NCI-H226 (cell line): ENCODE measurements at places on chromosomes 7 and 10.

GRCh38 chr7:120407010-120407409 is 134.0 kb downstream of the KCND2 start:
- peak; percentile 3 for DNase-seq

DNA sequence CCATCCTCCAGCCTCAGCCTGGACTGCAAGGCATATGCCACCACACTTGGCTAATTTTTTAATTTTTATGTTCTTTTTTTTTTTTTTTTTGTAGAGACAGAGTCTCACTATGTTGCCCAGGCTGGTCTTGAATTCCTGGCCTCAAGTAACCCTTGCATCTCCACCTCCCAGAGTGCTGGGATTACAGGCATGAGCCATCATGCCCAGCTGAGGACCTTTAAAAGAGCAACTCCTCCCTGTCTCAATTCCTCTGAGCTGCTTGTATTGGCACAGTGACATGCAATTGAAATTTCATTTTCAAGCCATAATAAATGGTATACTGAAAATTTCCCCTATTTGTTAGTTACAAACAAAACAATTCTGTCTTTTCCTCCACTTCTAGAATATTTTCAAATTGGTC is 19.5 kb downstream of the DNAJB9 start:
- DNase-seq: no peak

- no peak for DNase-seq
Measured at GRCh38 chr7:98922392-98923187, 44.3 kb downstream of the TRRAP start.

- no peak for DNase-seq
Measured at GRCh38 chr7:35647171-35647574, 47.8 kb downstream of the HERPUD2 start.

DNA sequence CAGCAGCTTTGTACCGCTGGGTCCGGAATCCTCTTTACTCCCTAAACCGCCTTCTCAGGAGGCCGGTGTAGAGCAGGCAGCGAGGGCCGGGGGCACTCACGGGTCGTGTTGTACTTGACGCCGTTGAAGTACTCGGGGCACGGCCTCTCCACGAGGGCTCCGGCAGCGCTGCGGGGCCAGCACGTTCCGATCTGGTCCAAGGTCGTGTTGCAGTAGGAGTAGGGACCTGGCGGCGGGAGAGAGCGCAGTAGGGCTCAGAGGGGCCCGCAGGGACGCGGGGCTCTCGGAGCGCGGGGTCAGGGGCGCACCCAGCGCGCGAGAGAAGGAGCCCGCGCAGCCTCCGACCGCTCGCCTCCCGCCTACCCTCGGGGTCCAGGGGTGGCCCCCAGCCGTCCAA is 443 bp downstream of the CRHR2 start:
- no peak for DNase-seq

GRCh38 chr7:55508221-55509011 is 63.9 kb downstream of the VOPP1 start:
- no peak for DNase-seq

DNA sequence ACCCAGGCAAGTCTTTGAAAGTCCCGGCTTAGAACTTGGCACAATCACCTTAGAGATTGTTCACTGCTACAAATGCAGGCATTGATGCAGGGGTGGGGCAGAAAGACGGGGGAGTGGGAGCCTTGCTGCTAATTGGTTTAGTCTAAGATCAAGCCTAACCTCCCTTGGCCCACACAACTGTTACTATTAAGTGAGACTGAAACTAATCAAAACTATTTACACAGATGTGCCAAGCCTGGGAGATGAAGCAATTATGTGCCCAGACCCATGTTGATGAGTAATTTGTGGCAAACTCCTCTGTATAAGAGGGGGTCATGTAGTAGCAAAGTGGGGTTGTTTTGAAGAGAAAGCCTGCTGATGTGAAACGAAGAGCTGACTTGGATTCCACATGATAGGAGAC is 178.2 kb upstream of the ITGB1 start:
- DNase-seq: no peak

- no peak for DNase-seq
Measured at GRCh38 chr7:138948403-138948802, 32.8 kb downstream of the KIAA1549 start.

DNA sequence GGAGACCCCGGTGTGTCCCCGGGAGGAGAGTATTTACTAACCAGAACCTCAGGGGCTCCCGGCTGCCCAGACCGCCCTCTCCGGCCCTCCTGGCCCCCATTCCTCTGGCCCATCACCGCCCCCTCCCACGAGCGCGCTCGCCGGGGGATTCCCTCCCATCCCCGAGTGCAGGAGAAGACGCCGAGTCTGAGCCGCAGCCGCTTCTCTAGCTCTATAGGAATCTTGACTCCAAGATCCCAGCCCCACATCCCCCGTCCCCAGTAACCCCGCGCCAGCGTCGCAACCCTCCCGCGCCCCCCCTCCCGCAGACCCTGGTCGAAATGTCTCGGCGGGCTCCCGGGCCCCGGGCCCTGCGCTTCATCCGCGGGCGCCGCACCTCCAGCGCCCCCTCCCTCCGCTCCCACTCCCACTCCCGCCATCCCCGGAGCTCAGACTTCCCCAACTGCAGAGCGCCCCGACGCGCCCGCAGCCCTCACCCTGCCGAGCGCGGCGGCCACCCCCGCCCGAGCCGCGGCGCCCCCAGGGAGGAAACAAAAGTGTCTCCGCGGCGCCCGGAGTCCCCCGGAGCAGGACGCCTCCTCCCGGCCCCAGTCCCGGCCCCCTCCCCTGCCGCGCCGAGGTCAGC is 541 bp downstream of the ELMO1 start:
- no peak for DNase-seq

- peak; percentile 59 for DNase-seq
Measured at GRCh38 chr7:129989466-129989865, 36.7 kb upstream of the UBE2H start.

- DNase-seq: peak; percentile 18
Measured at GRCh38 chr7:131166066-131166465, 161.6 kb upstream of the MKLN1 start.

- no peak for DNase-seq
Measured at GRCh38 chr7:104627516-104627915, 299.1 kb downstream of the LHFPL3 start.

DNA sequence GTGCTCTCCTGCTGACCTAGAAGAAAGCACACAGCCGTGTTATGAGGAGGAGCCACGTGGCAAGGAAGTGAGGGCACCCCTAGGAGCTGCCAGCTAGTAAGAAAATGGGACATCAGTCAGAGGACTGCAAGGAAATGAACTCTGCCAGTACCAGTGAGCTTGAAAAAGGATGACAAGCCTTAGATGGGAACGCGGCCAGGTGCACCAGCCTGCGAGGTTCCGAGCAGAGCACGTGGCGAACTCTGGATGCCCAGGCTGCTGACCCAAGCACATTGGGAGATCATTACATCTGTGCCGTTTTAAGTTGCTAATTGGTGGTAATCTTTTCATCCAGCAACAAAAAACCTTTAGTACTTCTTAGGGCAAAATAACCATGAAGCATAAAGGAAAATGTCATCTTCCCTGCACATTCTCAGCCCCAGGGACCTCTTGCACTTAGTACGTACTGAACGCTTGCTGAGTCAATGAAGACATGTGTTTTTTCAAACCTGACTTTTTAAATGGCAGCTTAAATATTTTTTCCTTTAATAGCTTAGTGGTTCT is 69.4 kb downstream of the AMZ1 start:
- DNase-seq: peak; percentile 67

GRCh38 chr10:79208251-79208983 is 138.9 kb upstream of the PPIF start:
- no peak for DNase-seq

GRCh38 chr7:40329601-40330153 is 194.9 kb downstream of the SUGCT start:
- DNase-seq: peak; percentile 24

GRCh38 chr7:116311816-116312471 is 101.6 kb downstream of the TES start:
- DNase-seq: no peak

DNA sequence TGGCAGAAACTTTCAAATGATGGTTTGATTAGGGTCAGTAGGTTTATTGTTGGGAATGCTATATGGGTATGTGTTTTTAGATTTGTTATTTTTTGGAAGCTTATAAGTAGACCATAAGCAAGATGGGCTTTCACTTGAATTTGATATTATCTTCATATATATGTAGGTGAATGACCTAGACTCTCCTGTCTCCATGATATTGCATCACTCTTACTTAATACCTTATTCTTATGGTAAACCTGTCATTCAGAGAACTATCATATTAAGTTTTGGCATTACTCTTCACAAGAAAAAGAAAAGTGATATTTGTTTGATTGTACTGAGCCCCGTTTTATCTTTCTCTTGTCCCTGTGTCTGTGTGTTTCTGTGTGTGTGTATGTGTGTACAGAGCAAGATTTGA is 17.3 kb downstream of the HSPA14 start:
- no peak for DNase-seq

DNA sequence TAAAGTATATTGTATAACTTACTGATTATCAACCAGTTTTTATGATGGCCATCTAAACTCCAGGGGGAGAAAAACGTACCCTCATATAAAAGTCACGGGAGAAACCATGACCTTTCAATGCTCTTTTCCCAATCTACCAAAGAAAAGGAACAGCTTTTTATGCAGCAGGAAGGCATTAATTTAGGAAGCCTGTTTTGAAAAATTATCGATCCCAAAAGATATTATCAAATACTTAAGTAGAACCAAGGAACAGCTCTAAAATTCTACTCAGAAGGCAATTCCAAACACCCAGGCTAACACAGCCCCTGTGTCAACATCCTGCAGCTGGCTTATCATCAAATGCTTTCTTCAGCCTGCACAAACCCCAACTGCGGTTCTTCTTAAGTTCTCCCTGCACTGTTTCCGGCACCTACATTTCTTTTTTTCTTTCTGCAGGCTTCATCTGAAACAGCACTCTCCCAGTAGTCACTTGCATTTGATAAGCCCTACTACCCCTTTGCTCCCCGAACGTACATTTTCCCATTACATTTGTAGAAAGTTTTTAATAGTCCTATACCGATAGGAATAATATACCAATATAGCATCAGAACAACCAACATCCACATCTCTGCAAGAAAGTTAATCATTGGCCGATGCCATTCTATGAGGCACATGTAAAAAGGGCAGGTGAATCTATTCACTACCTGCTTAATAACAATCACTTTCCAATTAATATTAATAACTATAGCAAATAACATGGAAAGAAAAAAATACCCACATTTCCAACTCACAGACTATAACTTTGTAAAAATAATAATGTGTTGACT is 47.9 kb downstream of the PIP4K2A start:
- DNase-seq: no peak

- no peak for DNase-seq
Measured at GRCh38 chr7:112452102-112452888, 2.0 kb downstream of the IFRD1 start.

GRCh38 chr10:13916384-13916947 is 329.7 kb downstream of the PRPF18 start:
- DNase-seq: no peak

DNA sequence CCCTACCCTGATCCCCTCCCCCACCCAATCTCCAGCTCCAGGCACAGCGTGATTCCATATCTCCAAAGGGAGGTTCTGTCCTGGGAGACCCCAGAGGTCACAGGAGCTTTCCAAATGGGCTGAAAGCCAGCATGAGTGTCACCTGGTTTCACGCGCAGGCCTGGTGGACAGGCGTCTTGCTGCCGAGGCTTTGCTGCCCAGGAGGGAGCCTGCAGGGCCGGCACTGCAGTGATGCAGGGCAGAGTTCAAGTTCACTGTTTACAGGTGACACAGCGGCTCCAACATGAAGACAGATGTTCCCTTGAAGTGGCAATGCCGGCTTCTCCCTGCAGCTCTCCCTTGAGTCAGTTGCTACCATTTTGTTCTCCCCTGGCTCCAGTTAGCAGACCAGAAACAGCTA is 104.3 kb downstream of the TCERG1L start:
- no peak for DNase-seq

- DNase-seq: no peak
Measured at GRCh38 chr7:1391449-1391848, 67.8 kb downstream of the MICALL2 start.

DNA sequence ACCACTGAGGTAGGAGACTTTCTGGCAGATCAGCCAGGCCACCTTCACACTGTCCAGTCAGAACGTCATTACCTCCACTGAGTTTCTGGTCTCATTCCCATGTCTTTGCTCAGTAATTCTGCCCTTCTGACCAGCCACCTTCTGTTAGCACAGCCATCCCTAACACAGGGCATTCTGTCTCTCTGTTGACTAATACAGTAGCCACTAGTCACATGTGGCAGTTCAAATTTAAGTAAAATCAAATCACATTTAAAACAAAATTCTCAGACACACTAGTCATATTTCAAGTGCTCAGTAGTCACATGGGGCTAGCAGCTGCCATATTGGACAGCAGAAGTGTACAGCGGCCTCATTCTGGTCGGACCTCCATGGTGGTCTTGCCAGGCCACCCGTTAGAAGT is 7.4 kb downstream of the CPSF4 start:
- no peak for DNase-seq

- DNase-seq: no peak
Measured at GRCh38 chr7:81648716-81649115, 121.1 kb downstream of the HGF start.

DNA sequence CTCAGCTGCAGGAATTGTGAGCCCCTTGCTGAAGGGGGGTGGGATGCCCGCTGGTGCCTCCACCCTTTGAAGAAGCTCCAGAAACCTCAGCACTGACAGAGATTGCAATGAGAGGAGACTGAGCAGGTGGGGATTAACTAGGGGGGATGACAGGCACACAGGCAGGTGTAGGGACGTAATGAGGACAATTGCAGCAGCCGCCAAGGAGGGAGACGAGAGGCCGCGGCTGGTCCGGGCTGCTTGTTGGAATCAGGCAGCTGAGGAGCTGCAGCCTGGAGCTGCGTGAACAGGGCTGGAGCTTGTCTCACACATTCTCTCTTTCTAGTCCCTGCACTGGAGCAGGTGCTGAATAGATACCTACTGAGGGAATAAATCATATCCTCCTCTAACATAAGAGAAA is 122.0 kb upstream of the TCERG1L start:
- DNase-seq: no peak

- DNase-seq: no peak
Measured at GRCh38 chr7:22008087-22008486, 62.4 kb upstream of the CDCA7L start.

GRCh38 chr10:129511758-129512157 is 44.7 kb downstream of the MGMT start:
- no peak for DNase-seq

- DNase-seq: no peak
Measured at GRCh38 chr10:3797750-3798149, 12.7 kb upstream of the KLF6 start.

- no peak for DNase-seq
Measured at GRCh38 chr7:422191-422885, 97.3 kb downstream of the PDGFA start.

GRCh38 chr10:100022403-100022802 is 12.7 kb upstream of the DNMBP start:
- DNase-seq: no peak

DNA sequence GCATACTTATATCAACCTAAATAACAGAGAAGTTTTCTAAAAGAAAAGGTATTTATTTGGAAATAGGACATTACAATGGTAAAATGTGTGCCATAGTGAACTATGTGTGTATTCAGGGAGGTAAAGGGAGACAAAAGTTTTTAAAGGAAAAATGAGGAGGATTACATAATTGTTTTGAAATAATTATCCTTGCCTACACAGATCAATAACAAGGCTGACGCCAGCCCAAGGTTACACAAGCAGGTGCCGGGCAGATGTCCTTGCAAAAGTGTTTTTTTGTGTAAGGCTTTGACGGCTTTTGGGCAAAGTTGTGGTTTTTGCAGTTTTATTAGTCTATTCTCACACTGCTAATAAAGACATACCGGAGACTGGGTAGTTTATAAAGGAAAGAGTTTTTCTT is 22.7 kb upstream of the SLC35B4 start:
- no peak for DNase-seq

- DNase-seq: no peak
Measured at GRCh38 chr10:61554925-61555324, 101.7 kb upstream of the TMEM26 start.

GRCh38 chr7:138903186-138903820 is 77.9 kb downstream of the KIAA1549 start:
- DNase-seq: no peak
